ENCODE measurements at places on chromosomes 5 and 9. TPM values are rescaled to one million over a fixed set of nuclear protein-coding genes. Genes with fewer than 3 reads are reported as not detected.

Gene PDCD1LG2
- total RNA-seq = 0.49 TPM

Gene DMGDH
- 2.8 TPM for total RNA-seq

Gene F12
- total RNA-seq = 9.8 TPM

GRCh38 chr9:1461812-1462211 is 411.7 kb downstream of the DMRT2 start:
- DNase-seq = no peak

Gene SMARCA2
- total RNA-seq = 236 TPM

GRCh38 chr5:59757442-59757841 is 136.1 kb downstream of the PDE4D start:
- DNase-seq = no peak

DNA sequence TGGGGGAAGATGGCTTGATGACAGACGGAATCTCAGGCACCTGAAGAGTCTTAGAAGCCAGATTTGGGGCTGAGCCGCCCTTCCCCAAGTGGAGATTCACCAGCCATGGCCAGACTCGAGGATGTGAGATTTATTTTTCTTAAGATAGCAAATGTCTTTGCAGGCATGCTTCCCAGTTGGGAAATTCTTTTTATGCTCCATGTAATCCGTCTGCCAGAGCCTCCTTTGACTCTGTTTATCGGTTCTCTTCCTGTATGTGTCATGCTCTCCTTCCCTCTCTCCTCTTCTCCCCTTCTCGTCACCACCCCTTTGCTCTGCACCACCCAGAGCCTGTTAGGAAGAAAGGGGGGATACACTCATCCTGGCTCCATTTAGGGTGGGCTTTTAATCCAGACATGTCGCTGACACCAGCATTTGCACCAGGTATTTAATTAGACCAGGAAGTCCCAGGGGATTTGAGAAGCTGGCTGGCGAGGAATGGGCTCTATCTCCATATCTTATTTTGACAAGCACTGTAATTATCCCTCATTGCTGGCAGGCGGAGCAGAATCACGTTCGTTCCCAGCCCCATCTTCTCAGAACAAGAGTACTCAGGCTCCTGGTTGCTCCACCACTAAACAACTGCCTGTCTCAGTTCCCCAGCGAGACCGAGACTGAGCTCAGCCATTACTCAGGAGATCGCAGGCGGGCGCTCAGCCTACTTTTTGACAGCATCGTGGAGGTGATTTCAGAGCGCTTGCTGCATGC is 50.9 kb downstream of the KCNIP1 start:
- DNase-seq = no peak

GRCh38 chr5:137887831-137888230 is 1.4 kb upstream of the PKD2L2 start:
- DNase-seq = no peak

Gene SH3PXD2B
- total RNA-seq = 33.4 TPM

Gene DND1
- total RNA-seq = 2.0 TPM

Gene CFAP77
- total RNA-seq = not detected

GRCh38 chr5:28281351-28281750 is 1243.0 kb upstream of the CDH9 start:
- no peak for DNase-seq

- DNase-seq = no peak
Observed at GRCh38 chr5:41083306-41083705, 12.2 kb upstream of the MROH2B start.

GRCh38 chr5:110838961-110839360 is 100.2 kb downstream of the SLC25A46 start:
- DNase-seq = no peak

Data from suprapubic skin (tissue), 4 donors.